DND-41 (cell line): ENCODE measurements at places on chromosomes 5 and 9.
A peak's percentile ranks its signal among the peaks of the same experiment; 100 is the strongest.

DNA sequence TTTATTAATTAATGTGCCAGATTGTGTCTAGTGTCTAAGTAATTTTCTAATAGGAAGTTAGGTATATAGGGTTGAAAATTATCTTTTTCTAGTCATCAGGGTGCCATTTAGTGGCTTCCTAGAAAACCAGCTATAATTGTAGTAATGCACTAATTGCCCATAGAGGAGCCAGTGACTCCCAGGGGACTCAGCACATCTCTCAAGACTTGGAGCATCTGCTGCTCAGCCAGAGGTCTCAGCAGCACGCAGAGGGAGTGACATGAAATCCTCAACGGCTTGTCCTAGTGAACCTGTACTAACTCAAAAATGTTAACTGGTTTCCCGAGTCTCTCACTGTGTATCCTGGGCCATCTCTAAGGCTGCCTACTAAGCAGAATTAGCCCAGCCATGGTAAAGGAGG lies 78.2 kb upstream of the MAN2A1 start:
- no peak for DNase-seq

- DNase-seq: peak; percentile 37
These were observed 4.0 kb upstream of the NIPSNAP3A start for GRCh38 chr9:104743376-104743985.

DNA sequence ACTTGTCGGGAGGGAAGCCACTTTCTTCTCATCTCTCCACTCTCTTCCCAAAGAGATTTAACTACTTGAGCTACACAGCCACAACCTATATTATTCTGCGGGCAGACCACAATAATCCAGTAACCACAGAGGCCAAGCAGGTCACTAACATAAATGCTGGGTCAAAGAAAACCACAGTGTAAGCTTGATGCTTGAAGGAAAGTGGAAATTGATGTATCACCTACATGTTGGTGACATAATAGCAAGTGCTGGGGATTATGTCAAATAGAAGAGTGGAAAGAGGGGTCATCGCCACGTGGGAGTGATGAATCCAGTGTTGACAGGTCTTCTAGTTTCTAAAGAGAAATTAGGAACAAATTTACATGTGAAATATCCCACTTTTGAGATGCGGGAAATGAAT lies 40.9 kb downstream of the RFK start:
- DNase-seq: no peak

- no peak for DNase-seq
These were observed 175.8 kb downstream of the WDR70 start for GRCh38 chr5:37554938-37555337.

GRCh38 chr5:114238771-114239313 lies 123.0 kb upstream of the KCNN2 start:
- DNase-seq: no peak

DNA sequence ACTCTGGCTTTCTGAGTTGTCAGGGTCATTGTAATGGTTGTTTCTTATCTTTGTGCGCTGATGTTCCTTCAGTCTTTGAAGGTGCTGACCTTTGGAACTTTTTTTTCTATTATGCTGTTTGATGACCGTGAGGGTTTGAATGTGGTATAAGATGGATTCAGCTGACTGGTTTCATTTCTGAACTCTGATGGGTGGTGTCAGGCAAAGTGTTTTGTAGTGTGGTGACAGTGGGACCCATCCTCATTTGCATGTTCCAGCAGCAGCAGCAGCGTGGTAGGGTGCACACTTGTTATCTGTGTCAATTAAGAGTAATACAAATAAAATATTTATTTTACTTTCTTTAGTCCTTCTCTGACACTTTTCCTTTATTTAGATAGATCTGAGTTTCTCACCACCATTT lies 227.7 kb upstream of the PRR16 start:
- DNase-seq: no peak

- no peak for DNase-seq
These were observed 141.1 kb upstream of the RASEF start for GRCh38 chr9:83204047-83204446.

GRCh38 chr9:115200711-115201505 lies 83.0 kb upstream of the TNC start:
- no peak for DNase-seq

DNA sequence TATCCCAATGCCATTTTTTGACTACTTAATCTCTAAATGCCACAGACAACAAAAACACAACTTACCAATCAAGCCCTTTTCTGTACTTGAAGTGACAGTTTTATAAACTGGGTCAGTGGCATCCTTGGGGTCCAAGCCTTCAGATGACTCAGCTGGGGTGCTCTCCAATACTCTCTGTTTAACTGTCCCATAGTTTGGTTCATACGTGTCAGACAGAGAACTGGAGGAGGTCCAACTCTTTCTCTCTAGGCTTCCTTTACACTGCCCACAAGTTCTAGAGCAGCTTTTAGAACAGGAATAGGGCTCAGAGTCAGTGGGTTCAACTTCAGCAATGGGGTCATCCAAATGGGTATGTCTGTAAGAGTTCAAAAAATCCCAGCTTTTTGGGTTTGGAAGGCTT lies 166.9 kb downstream of the CDC42SE2 start:
- no peak for DNase-seq

GRCh38 chr9:8784838-8785237 lies 985.3 kb upstream of the DMAC1 start:
- DNase-seq: no peak

DNA sequence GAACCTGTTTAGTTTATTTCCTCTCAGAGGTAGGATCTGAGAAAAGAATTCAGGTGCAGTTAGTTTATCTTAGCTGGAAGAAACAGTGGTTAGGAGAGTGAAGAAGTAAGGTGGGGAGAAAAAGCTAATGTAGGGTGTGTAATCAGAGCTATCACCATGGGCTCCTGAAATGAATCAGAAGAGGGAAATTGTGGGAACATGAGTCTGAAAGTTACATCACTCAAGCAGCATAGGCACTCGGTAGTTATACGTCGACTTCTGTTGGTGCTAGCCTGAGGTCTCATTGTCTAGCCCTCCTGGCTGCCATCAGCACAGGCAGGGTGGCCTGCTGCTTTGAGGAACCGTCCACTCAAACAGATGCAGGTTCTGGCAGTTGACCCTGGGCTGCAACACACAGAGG lies 56.7 kb upstream of the NPR3 start:
- no peak for DNase-seq

DNA sequence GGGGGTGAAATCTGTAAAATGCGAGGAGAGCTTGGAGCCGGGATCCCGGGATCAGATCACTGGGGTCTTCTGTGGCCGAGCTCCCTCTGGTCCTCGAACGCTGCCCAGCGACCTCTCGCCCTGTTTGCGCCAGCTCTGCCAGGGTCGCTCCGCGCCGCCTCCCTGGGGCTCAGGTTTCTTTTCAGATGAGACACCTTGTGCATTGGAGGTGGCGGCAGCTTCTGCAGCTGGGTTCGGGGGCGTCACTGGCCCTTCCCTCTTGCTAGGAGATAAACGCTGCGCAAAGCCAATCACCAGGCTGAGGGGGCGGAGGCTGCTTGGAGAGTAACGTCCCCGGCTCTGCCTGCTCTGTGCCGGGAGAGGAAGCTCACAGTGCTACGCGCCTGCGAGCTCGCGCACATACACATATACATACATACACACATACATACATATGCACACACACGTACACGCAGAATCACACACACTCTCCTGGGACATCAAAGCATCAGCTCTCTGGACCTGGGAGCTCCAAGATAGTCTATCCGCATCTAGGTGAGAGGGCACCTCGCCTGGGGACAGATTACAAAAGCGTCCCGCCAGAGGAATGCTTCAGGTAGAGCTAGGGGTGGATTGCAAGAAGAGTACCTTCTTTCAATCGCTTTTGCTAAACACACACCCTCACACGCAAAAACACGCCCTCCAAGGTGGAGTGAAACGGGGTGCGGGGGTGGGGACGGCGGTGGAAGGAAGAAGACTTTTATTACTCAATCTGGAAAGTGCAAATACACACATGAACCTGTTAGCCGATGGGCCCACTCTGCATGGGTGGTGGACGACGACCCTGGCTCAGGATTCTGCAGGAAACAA lies at the start of gene ST8SIA4:
TSS of gene ST8SIA4 (minus strand) at position 244 of the 849 bp plus-strand sequence. CDS start 327 bp downstream, outside the sequence.
- peak; percentile 96 for DNase-seq

DNA sequence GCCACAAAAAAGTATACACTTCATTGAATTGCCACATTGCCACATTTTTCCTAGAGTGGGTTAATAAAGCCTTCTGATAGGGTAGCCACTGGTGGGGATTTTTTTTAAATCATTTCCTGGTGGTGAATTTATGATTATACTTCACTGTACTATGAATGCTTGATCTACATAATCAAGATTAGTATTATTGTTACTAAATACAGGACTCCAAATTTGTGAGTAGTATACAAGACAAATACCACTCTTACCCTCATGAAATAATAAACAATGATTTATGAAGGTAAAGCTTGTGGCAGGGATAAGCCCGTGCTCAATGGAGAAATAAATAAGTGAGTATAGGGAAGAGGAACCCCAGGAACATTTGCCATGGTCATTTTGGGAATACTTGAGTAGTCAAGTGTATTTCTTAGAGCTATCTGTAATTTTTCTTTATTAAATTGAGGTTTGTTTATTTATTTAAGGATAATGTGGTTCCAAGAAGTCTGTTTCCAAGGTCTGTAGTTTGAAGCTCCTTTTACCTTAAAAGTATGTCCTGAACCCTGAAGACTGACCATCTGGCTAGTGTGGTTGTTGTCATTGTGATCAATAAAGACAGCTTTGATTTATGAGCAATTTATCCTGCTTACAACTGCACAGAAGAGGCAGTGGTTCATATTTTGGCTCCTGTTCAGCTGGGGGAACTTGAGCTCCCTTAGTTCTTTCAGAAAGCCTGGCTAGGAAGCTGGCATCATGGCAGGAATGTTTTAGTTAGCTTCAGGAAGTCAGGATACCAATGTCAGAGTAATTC lies 118.6 kb downstream of the ZSWIM6 start:
- DNase-seq: no peak

DNA sequence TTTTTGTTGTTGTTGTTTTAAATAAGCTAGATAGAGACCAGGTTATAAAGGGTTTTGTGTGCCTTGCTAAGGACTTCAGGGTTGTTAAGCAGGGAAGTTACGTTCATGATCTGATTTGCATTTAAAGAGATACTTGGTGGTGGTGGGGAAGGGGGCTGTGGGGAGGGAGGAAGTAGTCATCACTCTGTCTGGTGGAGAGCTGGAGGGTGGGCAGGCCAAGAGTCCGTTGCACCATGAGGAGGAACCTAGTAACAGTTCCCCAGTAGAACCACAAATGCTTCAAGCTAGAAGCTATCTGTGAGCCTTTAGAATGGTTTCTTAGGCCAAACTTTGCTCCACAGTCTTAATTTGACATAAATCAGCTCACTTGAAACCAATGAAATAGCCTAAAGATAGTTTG lies 18.7 kb upstream of the ROPN1L start:
- no peak for DNase-seq

- peak; percentile 21 for DNase-seq
These were observed 27.8 kb upstream of the GRPEL2 start for GRCh38 chr5:149317281-149318048.

- no peak for DNase-seq
These were observed 261.5 kb downstream of the TLE1 start for GRCh38 chr9:81427870-81428269.

DNA sequence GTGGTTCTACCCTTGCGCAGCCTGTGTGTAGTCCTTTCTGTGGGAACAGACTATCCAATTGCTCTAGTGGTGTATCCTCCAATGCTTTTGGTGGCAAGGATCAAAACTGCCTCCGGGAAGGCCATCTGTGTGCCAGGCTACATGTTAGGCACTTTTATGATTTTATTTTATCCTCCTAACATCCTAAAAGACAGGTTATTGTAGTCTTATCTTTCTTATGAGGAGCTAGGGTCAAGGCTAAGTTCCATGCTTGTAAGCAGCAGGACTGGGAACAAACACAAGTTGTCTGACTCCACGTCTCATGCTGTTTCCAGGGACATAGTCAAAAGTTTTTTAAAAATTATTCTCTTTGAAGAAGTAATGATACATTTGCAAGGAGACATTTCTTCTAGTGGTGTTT lies 278.7 kb upstream of the ADAMTSL1 start:
- DNase-seq: no peak

DNA sequence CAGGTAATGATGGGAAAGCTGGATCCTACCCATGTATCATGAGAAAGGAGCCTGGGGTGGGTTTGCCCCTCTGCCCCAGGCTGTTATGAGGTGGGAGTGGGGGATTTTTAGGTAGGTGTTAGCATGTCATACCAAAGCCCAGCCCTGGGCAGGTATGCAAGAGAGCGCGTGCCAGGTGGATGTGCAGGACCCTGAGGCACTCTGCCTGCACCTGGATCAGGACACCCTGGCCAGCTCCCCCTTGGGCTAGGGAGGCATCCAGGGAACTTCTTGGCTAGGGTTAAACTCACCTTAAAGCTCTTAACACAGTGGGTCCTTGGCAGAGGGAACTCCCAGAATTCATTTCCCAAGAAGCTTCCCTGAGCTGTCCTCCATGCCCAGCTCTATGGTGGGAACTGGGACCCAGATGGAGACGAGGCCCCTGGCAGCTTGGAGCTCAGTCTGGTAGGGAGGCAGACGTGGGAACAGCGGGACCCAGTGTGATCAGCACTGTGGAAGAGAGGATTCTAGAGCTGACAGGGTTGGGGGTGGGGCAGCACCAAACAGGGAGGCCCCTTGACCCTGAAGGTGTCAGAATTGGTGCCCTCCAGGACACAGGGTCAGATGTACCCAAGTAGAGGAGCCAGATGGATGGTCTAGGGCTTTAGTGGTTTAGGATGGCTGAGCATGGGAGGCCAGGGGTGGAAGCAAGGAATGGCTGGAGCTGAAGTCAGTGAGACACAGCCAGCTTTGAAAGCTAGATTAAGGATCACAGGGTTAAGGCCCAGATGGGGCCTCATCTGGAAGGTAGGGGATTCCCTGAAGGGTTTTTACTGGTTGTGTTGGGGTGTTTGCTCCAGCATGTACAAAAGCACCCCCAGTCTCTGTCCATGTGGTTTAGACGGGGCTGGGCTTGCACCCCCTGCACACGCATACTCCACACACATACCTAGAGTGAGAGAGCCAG lies 2.2 kb upstream of the PRR7 start:
- DNase-seq: no peak

DNA sequence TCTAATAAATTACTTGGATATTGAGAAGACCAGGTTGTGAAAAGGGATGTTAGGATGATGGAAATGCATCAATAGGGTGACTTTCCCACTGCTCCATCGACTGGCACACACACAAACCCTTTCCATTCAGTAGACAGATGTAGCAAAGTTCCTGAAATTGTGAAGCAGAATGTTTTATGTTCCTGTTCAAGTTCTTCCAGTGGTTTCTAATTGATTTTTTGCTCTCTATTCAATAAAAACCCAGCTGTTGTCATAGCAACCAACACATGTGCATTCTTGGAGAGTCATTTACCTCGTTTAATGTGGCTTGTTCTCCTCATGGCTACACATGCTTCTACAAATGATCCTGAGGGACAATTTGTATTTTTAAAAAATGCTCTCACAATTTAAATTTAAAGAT lies 244.6 kb downstream of the RAB3C start:
- no peak for DNase-seq

GRCh38 chr9:31388660-31389059 lies 995.8 kb upstream of the ACO1 start:
- no peak for DNase-seq

- no peak for DNase-seq
These were observed 76.8 kb downstream of the ISOC1 start for GRCh38 chr5:129171194-129171944.

DNA sequence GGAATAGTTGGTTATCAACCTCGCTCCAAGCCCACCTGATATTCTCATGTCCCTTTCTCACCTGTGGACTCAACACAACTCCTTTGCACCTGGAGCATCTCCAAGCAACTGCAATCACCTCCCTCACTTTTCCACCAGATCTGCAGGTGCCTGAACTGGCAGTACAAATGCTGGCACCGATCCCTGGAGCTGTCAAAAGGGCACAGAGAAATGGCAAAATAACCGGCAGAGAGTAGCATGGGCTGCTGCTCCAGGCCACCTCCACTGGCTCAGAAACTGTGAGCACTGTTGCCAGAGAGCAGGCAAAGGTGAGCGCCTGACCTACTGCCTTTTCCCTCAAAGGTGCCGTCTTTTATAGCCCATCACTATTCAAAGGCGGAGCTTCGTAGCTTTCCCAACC lies 14.7 kb downstream of the EQTN start:
- no peak for DNase-seq
